ENCODE measurements at places on chromosomes 13 and 19. TPM values are rescaled to one million over a fixed set of nuclear protein-coding genes. Genes with fewer than 3 reads are reported as not detected.

SMIM24 gene
- total RNA-seq: not detected

SPART gene
- 40.4 TPM for total RNA-seq

STARD13 gene
- 2.9 TPM for total RNA-seq

NKPD1 gene
- 0.06 TPM for total RNA-seq

ERFL gene
- total RNA-seq: 0.21 TPM

CKAP2 gene
- total RNA-seq: 33.4 TPM

LILRA1 gene
- not detected for total RNA-seq

RNF113B gene
- not detected for total RNA-seq

RGL3 gene
- total RNA-seq: 1.3 TPM

DCT gene
- not detected for total RNA-seq

NKG7 gene
- not detected for total RNA-seq

ACTL9 gene
- total RNA-seq: not detected

ARHGAP35 gene
- total RNA-seq: 23.9 TPM

PDE4C gene
- total RNA-seq: not detected

GADD45GIP1 gene
- 55.5 TPM for total RNA-seq

ZNF83 gene
- total RNA-seq: 0.07 TPM

ZNF135 gene
- not detected for total RNA-seq

LYPD5 gene
- total RNA-seq: not detected

PALM3 gene
- 1.9 TPM for total RNA-seq

RBM26 gene
- 23.0 TPM for total RNA-seq

Measured in A549 treated with CpdA at 1 μM for 4 hours (cell line).